ENCODE measurements at places on chromosomes 16 and 17.

- no peak for DNase-seq
Measured at GRCh38 chr16:75801307-75801706, 75.0 kb upstream of the CPHXL start.

- no peak for DNase-seq
Measured at GRCh38 chr16:73253922-73254480, 206.1 kb upstream of the ZFHX3 start.

DNA sequence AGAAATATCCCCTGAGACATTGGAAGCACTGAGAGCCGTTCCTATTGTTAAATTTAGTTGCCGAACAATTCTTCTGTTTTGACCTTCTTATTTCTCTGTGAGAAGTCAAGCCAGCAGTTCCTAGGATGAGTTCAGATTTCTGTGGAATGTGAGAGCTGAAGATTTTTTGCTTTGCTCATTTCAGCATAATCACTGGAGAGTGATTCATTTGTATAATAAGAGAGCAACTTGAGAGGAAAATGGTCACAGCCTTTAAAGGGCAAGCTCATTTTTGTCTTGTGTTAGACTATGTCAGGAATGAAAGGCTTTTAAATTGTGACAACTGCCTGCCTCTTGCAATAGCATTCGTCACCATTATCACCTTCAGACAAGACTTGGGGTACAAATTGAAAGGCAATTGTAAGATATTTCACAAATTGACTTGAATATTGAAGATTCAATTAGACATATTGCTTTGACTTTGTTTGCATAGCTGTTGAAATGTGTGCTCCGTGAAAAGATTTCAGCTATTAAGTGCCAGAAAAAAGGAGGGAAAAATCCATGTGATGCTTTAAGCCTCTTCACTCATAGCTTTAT, 900.0 kb upstream of the GOT2 start:
- DNase-seq, result no peak

DNA sequence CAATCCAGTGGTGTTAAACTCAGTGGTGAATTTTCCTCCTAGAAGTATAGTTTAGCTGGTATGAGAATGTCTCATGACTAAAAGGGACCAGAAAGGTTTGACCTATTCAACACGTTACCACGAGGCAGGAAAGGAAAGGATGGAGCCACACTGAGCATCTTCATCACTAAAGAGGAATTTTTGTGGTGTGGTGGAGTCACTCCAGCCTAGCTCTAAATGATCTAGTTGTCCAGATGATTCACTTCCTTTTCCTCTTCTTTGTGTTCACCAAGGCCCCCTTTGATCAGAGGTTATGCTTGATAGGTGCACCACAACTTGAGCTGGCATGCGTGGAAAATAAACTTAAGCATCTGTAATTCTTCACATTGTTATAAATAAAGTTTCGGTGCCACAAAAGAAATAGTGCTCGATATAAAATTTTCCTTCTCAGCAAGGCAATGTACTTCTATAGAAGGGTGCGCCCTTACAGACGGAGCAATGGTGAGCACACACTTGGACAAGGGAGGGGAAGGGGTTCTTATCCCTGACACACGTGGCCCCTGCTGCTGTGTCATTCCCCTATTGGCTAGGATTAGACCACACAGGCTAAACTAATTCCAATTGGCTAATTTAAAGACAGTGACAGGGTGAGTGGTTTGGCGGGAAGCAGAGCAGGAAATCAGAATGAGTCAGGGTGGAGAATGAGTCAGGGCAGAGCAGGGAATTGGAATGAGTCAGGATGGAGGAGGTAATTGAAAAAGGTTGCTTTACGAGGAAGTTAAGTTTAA, 254.6 kb downstream of the HS3ST3A1 start:
- DNase-seq, result no peak

- no peak for DNase-seq
Measured at GRCh38 chr16:86368261-86368660, 142.1 kb upstream of the FOXF1 start.

DNA sequence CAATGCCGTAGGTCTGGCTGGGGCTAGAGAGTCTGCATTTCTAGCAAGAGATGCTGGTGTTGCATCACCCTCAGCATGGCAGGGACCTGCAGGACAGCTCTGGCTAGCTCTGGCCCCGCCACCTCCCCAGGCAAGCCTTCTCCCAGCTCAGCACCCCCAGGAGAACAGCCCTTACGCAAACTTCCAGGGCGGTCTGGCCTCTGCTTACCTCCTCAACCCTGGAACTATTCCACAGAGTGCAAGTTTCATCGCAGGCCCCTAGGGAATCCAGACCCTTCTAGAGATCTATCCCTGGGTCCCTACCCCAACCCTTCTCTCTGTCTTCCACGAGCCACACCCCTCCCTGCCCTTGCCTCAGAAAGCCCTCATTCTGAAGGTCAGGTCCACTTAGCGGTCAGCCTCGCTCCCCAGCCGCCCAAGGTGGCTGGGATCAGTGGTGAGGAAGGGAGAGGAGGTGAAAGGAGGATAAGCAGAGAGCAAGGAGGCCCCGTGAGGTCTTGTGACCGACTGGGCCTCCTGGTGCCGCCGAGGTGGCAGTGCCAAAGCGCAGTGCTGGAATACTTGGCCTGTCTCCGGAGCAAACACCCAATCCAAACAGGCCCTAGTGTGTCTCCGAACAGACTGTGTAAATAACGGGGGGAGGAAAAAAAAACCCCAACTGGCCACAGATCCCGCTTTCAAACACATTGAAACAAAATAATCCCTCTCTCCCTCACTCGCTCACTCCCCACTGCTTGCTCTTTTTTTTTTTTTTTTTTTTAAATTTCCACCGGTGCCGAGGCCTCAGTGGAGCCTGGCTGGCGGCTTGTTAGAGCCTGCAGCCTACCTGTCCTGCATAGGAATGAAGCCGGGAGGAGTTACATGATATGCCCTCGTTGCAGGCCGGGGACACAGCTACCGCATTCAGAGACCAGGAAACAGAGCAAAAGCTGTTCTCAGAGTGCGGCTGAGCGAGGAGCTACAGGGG, 380.9 kb downstream of the SOX9 start:
- no peak for DNase-seq

- peak; percentile 92 for DNase-seq
Measured at GRCh38 chr17:8153957-8154607, 1.9 kb upstream of the PER1 start.

- DNase-seq, result no peak
Measured at GRCh38 chr17:78458091-78458490, 79.6 kb downstream of the PGS1 start.

DNA sequence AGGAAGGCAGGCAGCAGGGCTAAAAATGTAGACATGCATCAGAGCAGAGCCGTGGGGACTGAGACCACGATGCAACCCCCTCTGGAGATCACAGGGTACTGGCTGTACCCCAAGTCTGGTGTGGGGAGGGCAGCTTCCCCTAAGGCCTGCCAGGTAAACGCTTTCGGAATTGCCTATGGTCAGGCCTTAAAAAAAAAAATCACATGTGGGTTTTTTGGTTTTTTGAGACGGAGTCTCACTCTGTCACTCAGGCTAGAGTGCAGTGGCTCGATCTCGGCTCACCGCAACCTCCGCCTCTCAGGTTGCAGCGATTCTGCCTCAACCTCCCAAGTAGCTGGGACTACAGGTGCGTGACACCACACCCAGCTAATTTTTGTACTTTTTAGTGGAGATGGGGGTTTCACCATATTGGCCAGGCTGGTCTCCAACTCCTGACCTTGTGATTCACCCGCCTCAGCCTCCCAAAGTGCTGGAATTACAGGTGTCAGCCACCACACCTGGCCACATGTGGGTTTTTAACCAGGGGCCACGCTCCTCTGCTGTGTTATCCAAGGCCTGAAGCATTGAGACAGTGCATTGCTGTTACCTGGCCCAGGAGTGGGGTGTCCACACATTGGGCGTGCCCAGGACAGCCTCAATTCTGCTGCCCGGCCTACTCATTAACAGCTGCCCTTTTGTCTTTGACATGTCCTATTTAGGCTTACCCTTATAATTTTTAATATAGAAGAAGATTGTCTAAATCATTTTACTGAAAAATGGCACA, 50.4 kb downstream of the LITAF start:
- DNase-seq, result no peak

DNA sequence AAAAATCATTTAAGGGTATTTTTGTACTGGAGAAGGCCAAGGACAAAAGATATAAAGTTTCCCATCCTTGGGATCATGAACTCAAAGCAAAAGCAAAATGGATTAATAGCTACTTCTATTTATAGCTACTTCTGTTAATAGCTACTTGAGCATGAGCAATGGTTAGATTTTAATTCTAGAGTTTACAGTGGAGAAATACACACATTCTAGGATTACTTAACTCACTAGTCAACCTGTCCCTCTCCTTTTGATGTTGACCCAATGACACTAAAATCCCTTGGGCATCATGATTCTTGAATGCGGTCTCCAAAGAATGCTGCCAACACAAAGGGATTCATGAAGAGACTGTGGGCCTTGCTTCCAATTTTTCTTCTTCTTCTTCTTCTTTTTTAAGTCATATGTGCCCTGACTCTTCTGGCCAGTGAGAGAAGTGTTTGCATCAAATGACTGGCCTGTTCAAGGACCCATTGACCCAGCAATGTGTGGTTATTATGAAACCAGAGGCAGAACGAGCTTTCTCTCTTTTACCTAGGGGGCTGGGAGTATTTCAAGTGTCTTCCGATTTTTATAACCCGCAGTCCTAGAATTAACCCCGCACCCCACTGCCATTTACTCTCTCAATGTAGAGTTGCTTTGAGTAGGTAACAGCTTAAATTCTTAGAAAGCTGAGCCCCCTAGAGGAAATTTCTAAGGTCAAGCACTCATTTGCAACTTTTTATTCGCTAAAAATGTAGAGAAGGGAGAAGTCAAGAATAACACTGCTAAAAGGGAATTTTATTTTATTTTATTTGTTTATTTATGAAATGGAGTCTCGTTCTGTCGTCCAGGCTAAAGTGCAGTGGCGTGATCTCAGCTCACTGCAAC, 34.6 kb downstream of the OTOA start:
- DNase-seq, result no peak

- no peak for DNase-seq
Measured at GRCh38 chr16:683396-684070, 601 bp downstream of the JMJD8 start.

- no peak for DNase-seq
Measured at GRCh38 chr17:35407531-35407930, 24.8 kb downstream of the SLFN12 start.

DNA sequence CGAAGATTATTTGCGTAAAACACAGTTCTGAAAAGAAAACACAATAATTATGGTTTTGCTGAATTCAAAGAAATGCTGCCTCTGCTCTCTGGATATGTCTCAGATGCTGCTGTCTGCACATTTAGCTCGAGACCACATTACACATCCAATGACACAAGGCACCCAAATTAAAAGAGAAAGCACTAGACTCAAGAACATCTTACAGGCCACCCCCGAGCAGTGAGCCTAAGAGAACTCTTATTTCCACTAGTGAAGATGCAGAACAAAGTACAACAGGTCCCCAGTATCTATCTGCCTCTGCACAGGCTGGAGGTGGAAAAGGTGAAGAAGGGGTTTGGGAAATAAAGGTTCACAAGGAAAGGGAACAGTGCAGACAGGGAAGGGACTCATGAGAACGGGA, 33.5 kb downstream of the GRB2 start:
- no peak for DNase-seq

GRCh38 chr16:52191531-52192134, 355.3 kb downstream of the TOX3 start:
- peak; percentile 10 for DNase-seq

- peak; percentile 71 for DNase-seq
Measured at GRCh38 chr16:15672514-15673167, 22.6 kb downstream of the NDE1 start.

DNA sequence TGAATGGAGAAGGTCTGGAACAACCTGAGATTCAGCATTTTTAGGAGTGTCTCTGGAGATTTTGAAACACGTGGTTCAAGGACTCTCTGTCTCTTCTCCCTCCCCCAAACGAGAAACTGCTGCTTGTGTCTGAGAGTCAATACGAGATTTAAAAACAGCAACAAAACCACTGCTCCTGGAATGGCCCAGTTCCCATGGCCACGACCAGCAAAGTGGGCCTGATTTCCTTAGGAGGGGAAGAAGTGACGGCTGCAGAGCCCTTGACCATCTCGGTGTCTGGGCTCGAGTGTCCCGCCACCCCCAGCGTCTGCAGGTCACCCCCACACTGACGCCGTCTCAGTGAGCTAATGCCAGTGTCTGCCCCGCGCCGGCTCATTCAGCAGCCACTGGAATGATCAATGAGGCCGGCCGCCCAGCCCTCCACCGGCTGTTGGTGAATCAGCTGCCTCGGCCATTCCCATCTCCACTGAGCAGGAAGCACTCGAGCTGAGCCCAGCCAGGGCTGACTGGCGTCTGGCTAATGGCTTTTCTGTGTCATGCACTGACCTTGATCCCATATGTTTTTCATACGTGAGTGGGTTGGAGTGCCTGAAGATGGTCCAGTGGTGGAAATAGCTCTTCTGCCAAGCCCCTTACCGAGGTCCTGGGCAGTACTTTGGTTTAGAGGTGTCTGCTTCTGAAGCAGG, 151.8 kb downstream of the PITPNC1 start:
- no peak for DNase-seq

DNA sequence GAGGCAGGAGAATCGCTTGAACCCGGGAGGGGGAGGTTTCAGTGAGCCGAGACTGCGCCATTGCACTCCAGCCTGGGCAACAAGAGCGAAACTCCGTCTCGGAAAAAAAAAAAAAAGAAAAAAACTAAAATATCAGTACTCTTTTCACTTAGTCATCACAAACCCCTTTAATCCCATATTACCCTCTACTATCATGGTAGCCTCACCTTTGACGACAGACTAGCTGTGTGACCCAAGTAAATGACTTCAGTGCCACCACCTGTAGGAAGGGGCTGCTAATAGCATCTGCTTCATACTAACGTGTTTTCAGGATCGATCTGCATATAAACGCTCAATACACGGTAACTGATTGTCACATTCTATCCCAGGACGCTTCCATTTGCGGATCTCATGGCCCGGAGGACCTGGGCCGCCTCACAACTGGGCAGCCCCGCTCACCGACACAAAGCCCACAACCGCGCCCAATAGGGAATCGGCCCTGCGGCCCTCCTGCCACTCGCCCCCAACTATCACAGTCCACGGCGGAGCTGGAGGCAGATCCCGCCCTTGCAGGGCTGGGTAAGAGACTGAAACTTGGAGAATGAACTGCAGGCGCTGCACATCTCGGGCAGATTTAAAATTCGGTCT, 1.1 kb upstream of the ZNF263 start:
- no peak for DNase-seq

GRCh38 chr17:9336817-9337216, 238.8 kb downstream of the STX8 start:
- DNase-seq, result no peak

DNA sequence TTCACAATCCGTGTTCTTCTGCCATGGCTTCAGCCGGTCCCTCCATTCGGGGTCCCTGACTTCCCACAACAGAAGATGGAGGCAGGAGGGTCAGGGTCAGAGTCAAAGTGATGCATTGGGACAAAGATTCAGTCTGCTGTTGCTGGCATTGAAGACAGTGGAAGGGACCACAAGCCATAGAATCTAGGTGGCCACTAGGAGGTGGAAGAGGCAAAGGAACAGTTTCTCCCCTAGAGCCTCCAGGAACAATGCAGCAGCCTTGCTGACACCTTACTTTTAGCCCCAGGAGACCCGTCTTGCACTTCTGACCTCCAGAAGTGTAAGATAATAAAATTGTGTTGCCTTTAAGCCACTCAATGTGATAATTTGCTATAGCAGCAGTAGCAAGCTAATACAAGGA, 55.9 kb downstream of the MFSD11 start:
- DNase-seq, result no peak

- no peak for DNase-seq
Measured at GRCh38 chr16:73064994-73065545, 17.1 kb upstream of the ZFHX3 start.

- no peak for DNase-seq
Measured at GRCh38 chr17:73043686-73044581, 48.6 kb downstream of the SLC39A11 start.

- peak; percentile 62 for DNase-seq
Measured at GRCh38 chr17:40314584-40314956, 5.6 kb downstream of the RARA start.
